Heart left ventricle (tissue), 16 donors: ENCODE measurements at places on chromosomes 2 and 18. TPM values are rescaled to one million over a fixed set of nuclear protein-coding genes. Genes with fewer than 3 reads are reported as not detected.

- no peak overlapping the region for H3K27ac ChIP-seq
- peaks cover 25% of the 10 kb centered on the region for H3K4me1 ChIP-seq
- H3K27me3 ChIP-seq: no peaks in the 10 kb centered on the region
- no peak overlapping the region for H3K4me3 ChIP-seq
- no peak for DNase-seq
These were observed 96.0 kb downstream of the CDH2 start for GRCh38 chr18:28080876-28081300.

GRCh38 chr2:72833084-72833714 lies 7.4 kb upstream of the EXOC6B start:
- H3K36me3 ChIP-seq: no peaks in the 10 kb centered on the region
- no peak overlapping the region for H3K27ac ChIP-seq
- H3K27me3 ChIP-seq: no peaks in the 10 kb centered on the region
- no peak for DNase-seq
- no peaks in the 10 kb centered on the region for H3K4me1 ChIP-seq

DNA sequence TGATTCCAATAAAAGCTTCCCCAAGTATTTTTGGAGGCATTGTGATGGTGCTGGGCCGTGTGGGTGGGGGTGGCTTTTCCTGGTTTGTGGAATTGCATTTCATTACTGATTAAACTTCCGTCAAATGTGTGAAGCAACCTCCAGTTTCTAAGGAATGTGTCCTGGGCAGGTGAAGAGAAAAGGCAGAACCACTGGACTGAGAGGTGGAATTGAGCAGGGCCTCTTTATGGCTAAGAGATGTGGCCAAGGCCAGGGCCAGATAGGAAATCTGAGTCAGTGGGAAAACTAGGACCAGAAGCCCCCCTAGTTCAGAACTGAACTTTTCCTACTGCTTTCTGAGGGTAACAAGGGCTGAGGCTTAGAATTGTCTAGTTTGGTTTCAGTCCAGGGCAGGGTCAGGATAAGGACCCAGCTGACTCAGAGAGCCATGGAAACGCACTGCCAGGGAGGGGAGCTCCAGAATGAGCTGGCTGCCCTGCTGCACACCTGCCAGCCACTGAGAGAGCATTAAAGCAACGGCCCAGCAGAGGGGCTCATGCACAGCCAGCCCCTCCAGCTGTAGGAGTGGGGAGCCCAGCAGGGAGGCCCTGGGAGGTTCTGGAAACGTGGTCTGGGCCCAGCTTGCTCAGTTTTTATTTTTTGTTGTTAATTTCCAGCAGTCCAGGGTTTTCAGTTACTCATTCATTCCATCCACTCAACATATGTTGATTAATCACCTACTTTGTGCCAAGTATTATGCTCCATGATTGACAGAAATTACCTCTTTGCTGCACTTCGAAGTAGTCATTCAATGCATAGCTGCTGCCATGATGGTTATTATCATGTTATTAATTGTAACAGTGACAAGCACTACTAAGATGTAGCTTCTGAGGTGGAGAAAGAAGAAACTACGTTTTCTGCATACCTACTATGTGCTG lies 156.1 kb downstream of the MSH2 start:
- DNase-seq: no peak
- no peaks in the 10 kb centered on the region for H3K36me3 ChIP-seq

GRCh38 chr2:46716927-46717326 lies 198.7 kb downstream of the MCFD2 start:
- H3K4me3 ChIP-seq: no peak overlapping the region
- H3K36me3 ChIP-seq: no peaks in the 10 kb centered on the region
- H3K27ac ChIP-seq: no peak overlapping the region
- no peaks in the 10 kb centered on the region for H3K27me3 ChIP-seq
- no peak for DNase-seq
- peaks cover 40% of the 10 kb centered on the region for H3K4me1 ChIP-seq

DNA sequence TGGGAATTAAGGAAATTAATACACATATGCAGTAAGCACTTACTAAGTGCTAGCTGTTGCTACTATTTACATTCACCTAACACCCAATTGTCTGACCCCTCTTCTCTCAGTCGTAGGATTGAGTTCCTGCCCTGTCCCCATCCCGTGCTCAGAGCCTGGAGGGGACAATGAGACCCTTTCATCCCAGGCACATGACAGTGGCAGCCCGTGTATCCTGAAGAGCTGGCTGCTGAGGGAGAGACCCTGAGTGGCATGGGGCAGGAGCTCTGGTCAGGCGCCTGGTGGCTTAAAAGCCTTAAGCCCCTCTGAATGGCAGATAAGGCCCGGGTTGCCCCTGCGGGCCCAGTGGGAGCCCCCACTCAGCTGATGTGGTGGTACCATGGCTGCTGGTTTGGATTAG lies 99.0 kb downstream of the DYSF start:
- DNase-seq: no peak
- no peaks in the 10 kb centered on the region for H3K36me3 ChIP-seq
- no peaks in the 10 kb centered on the region for H3K27me3 ChIP-seq
- H3K4me3 ChIP-seq: no peak overlapping the region
- no peak overlapping the region for H3K27ac ChIP-seq
- H3K4me1 ChIP-seq: no peaks in the 10 kb centered on the region

Gene TRABD2A
- 0.64 TPM for total RNA-seq

Gene GALNT13
- total RNA-seq: 0.37 TPM

Gene ARMC9
- total RNA-seq: 1.7 TPM

Gene INHA
- 1.9 TPM for total RNA-seq
